ENCODE measurements at places on chromosomes 7 and 10.
A peak's percentile ranks its signal among the peaks of the same experiment; 100 is the strongest.

DNA sequence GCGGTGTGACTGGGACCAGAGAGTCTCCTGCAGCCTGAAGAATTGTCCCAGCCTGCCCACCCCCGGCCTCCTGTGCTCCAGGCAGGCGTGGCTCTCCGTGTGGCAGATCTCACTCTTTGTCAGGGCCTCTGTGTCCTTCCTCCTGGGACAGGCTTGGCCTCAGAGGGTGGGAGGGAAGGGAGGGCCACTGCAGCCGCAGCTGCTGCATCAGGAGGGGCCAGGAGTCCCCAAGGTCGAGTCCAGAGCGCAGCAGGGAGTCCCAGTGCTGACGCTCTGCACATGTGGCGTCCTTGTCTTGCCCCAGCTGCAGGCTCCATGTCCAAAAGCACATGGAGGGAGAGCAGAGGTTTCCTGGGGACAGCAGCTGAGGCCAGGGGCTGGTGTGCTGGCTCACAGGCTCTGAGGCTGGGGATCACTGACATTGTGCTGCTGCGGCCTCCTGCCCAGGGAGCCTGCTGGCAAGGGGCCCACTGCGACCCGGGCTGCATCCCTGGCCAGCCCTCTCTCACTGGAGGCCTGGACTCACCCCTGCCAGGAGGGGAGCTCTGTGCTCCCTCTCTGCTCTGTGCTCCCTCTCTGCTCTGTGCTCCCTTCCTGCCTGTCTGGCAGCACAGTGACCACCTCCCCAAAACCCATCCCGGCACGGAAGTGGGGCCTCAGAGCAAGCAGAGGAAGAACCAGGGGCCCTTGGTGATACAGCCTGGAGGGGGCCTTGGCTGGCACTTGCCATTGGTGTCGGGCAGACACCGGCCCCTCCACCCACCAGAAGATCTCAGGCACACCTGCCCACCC is 114.6 kb upstream of the RET start:
- peak; percentile 67 for DNase-seq

- peak; percentile 36 for DNase-seq
Observed at GRCh38 chr7:88546808-88547207, 212.7 kb upstream of the ZNF804B start.

DNA sequence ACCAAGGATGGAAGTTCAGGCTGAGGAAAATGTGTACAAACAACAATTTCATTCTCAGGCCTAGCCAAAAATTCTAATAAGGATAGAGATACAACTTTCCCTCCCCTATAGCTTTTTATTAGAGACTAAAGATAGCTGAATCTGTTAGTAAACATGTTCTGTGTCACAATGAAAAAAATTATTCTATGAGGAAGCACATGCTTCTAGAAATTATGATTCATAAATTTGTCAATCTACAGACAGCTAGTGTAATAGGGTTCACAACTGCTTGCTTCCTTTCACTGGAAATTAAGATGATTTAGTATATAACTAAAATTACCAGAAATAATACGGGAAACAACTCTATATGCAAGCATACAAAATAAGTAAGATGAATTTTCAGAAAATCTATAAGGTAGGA is 56.6 kb downstream of the CCDC3 start:
- no peak for DNase-seq

DNA sequence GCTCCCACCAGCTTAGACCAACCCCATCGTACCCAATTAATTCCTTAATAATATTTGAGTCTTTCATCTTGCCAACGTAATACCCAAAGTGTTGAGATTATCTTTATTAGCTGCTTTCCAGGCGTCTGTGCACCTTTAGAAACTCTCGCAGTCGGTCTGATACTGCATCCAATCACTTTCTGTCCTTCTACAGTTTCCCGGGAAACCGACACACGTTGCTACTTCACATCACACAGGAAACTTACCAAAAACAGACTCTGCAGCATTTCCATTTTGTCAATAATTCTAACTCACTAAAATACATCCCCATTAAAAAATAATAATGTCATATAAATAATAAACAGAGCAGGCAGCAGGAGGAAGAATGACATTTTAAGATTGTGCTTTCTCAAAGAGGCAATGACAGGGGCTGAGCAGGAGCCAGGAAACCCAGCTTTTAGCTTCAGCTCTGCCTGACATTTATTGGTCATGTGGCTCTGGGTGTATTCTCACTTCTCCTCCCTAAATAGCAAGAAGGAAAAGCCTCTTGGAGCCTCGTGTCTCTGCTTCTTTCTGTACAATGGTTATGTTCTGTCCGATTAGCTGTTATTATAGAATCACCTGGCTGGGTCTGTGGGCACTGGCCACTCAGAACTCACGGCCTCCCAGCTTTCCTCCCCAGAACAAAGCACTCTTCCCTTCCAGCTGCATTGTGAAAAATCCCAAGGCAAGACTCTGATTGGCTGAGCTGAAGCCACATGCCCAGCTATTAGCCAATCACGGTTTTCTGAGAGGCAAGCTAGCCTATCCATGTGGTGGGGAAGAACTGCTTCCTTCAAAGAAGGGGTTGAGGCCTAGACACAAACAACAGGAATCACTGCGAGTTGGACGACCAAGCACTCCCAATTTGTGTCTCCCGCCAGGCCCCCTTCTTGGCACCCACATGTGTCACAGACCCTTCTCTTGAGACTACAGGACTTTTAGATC is 424.7 kb upstream of the FOXK1 start:
- DNase-seq = no peak

GRCh38 chr10:124595143-124595883 is 133.7 kb downstream of the LHPP start:
- DNase-seq = no peak

DNA sequence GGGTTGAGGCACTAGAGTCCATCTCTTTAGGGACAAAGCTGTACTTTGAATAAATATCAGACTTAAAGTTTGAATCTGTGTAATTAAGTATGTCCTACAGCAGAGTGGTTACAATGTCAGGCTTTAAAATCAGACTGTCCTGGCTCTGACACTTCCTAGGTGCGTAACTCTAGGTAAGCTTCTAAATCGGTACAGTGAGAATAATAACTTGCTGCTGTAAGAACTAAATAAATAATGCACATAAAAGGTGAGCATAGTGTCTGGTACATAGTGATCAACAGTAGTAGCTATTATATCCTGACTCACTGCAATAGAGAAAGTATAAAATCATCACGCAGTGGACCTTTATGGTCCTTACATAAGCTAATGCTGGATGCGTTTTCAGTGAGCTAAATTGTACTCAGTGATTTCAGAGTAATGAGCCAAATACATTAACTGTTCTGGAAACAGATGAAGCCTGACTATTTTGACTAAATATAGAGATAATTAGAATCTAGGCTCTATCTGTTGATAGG is 72.2 kb upstream of the PDK4 start:
- no peak for DNase-seq

- no peak for DNase-seq
Observed at GRCh38 chr10:22475651-22476600, 130.6 kb downstream of the SPAG6 start.

- DNase-seq = no peak
Observed at GRCh38 chr10:60952067-60952845, 8.3 kb upstream of the RHOBTB1 start.

DNA sequence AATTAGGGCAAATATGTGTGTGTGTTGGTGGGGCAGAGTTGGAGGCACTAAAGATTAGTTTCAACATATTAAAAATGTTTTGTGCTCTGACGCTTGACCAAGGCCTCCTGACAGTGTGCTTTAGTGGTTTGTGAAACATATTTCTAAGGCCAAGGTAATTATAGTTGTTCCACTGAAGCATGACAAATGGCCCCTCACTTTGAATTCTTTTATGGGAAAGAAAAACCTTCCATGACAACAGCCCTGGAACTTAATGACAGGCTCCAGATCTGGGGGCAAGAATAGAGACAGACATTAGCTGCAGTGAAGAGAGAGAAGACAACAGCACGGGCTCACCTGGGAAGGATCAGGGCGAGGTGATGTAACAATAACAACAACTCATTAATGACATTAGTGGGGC is 155.8 kb downstream of the CHN2 start:
- DNase-seq = no peak

- DNase-seq = no peak
Observed at GRCh38 chr7:351256-351655, 61.3 kb downstream of the FOXL3 start.

DNA sequence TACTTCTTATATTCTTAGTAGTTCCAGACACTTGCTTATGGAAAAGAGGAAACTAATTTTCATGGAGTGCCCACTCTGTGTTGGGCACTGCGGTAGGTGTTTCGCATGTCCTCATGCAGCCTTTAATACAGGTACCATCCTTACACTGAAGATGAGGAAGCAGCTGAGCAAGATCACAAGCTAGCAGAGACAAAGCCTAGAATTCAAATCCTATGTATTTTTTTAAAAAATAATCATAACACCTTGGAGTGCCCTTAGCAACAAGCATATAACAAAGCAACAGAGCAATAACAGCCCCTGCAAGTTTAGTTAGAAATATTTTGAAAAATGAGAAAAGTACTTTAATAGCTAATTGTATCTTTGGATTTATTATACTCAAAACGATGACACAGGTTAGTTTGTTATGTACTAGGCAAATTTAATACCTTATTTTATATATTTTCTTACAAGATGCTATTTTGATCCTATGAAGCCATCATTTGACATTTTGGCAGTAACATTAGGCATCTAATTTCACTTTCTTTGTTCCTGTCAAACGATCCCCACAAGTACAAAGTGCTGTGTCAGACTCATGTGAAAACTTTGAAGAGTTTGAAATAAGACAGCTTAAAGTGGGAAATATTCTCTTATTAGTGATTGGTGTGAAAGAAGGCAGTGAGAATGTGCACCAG is 245.8 kb downstream of the CDK14 start:
- DNase-seq = no peak

- no peak for DNase-seq
Observed at GRCh38 chr7:33796538-33796937, 108.8 kb upstream of the BMPER start.

DNA sequence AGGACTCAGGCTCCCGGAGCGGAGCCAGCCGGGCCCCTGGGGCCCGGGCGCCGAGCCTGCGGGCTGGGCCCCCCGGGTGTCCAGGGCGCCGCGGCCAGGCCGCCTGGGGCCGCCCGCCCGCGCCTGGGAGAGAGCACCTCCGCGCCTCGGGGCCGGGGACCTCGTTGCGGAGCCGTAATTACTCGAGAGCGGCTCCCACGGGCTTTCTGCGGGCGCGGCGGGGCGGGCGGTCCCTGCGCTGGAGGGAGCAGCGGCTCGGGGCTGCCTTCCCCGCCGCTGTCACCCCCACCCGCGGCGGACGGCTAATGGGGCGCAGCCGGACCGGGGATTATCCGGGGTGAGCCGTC is 1.5 kb downstream of the GNB2 start:
- no peak for DNase-seq

- DNase-seq = no peak
Observed at GRCh38 chr7:48042216-48042615, 6.9 kb downstream of the C7orf57 start.

DNA sequence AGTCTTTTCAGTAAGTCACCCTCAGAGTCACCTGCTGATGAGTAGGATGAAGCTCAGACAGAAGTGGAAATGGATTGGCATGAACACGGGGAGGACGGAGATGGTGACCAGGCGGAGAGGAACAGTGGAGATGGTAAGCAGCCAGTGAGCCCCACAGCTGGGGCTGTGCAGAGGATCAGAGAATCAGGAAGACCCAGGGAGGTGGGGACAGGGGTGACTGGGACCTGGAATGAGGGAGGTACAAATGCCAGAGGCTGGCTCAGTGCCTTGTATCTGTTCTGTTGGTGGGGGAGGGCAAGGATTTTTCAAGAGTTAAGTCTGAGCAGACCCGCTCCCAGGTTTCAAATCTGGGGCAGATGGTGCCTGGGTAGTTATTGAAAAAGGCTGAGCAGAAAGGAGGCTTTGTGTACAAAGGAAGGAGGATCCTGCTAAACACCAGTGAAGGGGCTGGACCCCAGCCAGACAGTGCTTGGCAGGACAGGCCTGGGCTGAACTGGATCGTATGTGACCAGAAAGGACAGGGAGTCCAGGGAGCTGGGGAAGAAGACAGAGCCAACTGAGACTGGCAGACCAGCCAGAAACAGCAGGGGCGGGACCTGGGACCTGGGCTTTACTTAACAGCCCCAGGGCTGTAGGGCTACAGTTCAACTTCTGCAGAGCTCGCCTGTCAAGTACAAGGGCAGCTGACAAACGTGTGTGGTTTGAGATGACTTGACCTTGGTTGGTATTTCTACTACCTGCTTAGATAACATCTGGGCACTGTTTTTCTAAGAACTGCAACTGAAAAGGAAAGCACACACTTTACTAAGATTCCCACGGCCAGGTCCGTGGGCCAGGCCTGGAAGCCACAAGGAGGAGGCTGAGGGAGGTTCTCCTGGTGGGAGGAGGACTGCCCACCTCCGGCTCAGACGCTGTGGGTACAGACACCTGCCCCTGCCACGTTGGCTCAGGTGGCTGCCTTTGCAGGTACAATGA is 13.2 kb upstream of the FRMPD2 start:
- DNase-seq = no peak

- DNase-seq = no peak
Observed at GRCh38 chr7:148337246-148337965, 253.2 kb upstream of the C7orf33 start.

DNA sequence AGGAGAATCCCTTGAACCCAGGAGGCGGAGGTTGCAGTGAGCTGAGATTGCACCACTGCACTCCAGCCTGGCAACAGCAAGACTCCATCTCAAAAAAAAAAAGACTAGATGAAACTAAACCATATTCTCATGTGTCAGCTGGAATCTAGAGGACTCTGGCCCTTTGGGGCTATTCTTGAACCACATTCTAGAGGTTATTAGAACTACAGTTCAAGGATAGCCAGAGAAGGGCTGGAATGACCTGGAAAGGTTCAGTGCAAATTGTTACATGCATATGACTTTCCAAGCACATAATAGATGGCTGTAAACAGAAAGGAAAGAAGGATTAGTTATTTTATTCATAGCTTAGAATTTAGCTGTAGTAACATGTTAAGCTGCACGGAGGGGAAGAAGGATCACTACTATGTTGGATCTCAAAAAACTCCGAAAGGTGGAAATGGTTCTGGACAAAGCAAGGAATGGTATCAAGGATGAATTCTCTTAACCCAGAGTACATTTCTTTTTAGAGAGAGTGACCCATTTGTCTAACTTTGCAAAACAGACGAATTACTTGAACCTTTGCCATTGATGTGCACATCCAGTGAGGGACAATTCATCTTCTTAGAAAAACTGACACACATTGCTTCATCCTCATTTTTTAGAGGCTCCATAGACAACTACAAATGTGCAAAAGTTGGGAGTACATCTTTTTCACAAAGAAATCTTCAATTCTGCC is 124.0 kb upstream of the SAMD8 start:
- no peak for DNase-seq

DNA sequence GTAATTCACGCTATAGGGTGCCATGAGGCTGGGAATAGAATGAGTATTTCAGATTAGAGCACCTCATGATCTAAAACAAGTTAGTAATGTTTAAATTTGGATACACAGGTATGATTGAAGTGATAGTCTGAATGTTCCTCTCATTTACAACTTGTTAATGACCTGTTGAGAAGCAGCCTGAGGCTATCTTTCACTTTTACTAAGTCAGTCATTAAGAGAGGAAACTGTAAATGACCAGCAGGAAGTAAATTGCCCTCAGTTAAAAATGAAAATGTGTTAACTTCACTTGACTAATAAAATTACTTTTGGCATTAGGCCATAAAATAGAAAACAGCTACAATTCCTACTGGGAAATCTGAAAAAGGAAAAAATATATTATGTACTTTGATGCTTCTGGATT is 1042.0 kb downstream of the DNAJB9 start:
- DNase-seq = no peak
